Stimulated activated CD8-positive, alpha-beta memory T cell treated with anti-CD3 and anti-CD28 coated beads, Interleukin-15, amount 100 ng/mL, for 24 hours (primary cell): ENCODE measurements at places on chromosomes 3 and 15.

DNA sequence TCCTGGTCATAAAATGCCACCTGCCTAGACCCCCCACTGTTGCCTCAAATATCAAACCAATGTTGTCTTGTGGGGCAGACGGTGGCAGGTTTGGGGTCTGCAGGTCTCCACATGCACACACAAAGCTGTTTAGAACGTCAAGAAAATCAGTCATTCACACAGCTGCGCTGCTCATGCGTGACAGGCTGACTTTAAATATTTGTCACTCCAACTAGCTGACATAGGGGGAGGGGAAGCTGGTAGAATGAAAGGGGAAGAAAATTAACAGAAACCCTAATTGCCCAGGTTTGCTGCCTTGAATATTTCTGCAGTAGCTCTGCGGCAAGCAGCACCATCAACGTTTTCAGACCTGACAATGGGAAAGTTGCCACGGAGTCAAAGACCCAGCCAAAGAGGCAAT is 201.8 kb downstream of the ABHD5 start:
- no peak for DNase-seq

DNA sequence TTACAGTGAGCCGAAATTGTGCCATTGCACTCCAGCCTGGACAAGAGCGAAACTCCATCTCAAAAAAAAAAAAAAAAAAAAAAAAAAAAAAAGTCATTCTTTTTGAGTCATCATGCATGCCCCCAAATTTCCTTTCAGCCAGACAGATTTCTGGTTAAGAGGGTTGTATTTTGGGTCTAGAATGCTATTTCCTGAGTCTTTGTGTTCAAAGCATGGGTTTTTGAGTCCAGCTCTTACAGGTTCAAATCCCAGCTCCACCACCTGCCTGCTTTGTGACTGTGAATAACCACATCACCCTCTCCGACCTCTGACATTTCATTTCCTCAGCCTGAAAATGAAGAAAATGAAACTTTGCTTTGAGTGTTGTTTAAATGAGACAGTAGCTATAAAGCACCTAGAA is 9.3 kb upstream of the C15orf61 start:
- DNase-seq: no peak

- DNase-seq: no peak
Measured at GRCh38 chr3:101536266-101536665, 23.3 kb upstream of the SENP7 start.

GRCh38 chr15:81807186-81807585 is 238.6 kb downstream of the MEX3B start:
- no peak for DNase-seq

DNA sequence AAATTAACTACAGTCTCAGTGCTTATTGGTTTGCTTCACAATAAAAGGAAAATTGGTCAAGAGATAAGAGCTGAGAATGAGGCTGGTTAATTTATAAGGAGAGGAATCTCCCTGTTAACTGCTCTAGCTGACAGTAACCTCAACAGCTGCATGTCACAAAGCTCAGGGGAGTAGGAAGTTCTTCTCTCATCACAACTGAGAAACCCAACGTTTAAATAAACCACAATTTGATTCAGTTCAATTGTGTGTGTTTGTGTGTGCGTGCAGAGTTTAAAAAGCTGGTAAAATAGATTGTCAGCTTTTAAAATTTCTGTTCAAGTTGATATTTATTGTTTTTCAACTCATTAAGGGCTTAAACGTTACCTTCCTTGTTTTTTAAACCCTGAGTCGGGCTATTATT is 3.5 kb upstream of the TGFBR2 start:
- DNase-seq: no peak

GRCh38 chr3:173796890-173797289 is 399.3 kb downstream of the NLGN1 start:
- DNase-seq: no peak

DNA sequence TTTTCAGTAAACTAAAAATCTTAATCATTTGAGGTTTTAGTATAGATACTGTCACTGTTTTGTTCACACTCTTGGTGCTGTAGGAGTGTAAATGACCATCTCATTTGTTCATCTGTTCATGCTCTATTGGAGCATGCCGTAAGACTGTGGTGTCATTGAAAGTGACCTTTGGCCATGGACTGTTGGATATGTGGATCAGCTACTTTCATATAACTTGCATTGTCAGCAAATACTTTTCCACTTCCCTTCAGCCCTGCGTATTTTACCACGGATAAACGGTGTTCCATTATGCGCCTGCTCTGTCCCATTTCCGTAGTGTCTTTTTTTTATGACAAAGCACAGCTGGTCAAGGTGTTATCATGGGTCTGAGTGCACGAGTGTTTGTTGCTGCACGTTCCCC is 32.6 kb upstream of the SENP5 start:
- DNase-seq: no peak

- DNase-seq: no peak
Measured at GRCh38 chr3:178966299-178967176, 105.1 kb downstream of the ZMAT3 start.

DNA sequence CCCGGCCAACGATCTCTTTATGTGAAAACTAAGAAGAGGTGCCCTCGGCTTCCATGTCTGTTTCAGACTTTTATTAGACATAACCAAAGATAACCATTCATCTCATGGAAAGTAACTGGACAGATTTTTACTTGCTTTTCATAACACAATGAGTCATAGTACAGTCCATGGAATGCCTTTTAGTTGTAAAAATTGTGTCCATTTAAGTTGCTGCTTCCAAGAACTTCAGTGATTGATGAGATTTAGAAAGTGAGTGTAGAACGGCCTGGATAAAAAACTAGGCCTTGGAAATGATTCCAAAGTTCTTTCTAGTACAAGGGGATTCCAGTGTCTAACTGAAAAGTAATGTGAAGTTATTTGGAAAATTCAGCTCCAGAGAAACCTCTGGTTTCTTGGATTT is 10.8 kb downstream of the EIF2AK4 start:
- DNase-seq: no peak

- no peak for DNase-seq
Measured at GRCh38 chr3:54857343-54857742, 70.5 kb downstream of the LRTM1 start.

DNA sequence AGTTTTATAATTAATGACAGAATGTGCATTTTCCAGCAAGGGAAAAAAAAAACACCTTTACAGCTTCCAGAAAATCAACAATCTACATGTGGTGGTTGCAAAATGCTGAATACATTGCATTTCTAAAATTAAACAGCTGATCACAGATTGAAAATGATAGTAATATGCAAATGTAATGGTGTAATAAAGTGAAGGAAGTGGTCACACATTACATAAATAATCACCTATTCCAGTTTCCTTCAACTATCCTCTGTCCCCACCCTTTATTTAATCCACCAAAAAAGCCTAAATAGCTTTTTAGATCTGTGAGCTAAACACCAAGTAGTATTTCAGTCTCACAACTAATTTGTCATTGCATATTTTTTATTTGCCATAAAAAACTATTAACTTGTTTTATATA is 110.5 kb downstream of the PEAK1 start:
- no peak for DNase-seq

GRCh38 chr3:49867871-49868321 is 1.8 kb downstream of the CAMKV start:
- no peak for DNase-seq

GRCh38 chr3:163306405-163306804 is 1771.9 kb downstream of the SI start:
- DNase-seq: no peak

GRCh38 chr3:185527364-185527763 is 25.0 kb downstream of the LIPH start:
- DNase-seq: no peak

GRCh38 chr3:97952872-97953271 is 19.4 kb downstream of the RIOX2 start:
- no peak for DNase-seq

DNA sequence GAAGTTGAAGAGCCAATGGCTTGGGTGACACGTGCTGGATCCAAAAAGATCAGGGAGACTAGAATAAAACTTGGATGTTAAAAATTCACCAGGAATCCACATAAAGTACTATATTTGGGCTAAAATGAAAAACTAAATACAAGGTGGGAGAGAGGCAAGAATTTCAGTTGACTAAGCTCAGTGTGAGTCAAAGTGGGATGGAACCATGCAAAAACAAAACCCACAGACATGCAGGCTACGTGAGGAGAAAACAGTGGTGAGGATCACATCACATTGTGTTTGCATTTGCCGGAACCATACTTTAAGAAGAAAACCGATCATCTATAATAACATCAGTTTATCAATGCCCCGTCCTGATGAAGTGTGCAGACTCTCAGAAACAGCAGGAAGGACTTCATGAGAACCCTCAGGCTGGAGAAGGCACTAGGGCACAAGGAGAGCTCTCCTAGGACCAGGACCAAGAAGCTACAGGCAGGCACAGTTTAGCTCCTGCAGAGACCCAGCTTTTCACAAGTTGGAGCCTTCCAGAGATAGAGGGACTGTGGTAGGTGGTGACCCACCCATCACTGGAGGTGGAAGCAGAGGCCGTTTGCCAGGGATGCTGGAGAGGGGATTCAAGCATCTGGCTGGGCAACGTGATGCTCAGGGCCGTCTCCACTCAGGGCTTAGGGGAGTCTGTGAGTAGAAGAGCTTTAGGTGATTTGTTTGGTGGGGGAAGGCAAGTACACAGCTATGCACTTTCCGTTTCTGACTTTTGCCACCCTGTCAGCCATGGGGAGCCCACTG is 29.0 kb upstream of the NR2E3 start:
- DNase-seq: no peak

DNA sequence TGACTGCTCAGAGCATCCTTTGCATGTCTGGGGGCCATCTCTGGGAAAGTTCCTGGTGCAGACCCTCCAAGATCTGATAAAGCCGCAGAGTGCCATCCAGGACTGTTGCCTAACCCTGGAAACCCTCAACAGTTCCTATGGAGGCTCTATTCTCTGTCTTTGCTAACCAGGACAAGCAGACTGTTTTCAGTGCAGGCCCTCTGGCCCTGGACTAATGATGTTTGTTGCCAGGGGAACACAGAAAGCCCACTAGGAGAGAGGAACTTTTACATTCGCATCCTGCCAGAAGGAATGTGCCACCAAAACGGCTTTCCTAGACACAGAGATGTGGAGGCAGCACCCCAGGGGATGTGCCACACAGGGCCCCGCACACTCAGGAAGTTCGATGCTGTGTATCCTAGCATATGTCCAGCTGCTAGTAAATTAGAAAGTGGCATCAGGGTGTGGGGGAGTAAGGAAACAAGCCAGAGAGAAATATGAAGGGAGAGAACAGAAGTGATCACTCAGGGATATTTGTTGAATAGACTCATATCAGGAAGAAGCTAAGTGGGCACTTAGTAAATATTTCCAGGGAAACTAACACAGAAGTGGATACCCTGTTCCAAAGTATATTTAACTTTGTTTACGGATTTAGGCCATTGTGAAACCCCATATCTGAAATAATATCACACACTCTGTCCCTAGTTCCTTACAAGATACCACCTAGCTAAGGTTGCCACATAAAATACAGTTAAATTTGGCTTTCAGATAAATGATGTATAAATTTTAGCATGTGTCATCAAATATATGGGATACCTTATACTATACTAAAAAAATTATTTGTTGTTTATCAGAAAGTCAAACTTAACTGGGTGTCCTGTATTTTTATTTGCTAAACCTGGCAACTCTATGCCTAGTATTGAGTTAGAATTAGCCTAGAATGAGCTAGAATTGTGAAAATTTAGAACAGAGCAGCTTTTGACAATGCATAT is 29.9 kb upstream of the TMOD3 start:
- DNase-seq: no peak

GRCh38 chr3:88025001-88025552 is 33.7 kb downstream of the CGGBP1 start:
- DNase-seq: no peak

DNA sequence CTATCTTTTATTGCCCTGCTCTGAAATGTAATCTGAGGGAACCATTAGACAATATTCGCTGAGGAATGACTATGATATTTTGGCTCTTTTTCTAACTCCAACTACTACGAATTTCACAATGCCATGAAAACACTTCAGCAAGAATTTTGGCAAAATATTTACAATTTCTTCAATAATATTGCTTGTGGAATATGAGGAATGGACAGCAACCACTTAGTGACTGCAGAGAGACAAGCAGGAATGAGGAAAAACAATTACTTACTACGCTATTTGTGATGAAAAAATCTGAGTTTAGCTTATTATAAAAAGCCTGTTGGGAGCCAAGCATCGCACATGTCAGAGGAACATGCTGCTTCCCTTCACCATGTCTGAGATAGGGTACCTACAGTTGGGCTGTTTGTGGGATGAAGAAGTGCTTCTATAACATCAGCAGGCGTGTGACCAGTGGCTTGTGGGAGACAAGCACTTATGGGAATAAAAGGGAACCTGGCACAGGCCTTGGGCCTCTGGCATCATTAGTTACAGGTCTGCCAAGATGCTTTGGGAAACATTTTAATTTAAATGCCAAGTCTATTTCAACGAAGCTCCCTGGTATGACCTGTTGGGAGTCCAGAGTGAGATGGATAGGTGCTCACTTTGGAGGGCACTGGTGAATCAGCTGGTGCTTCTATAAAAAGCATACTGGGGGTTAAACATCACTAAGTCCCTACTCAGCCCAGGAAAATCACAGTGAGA is 2.7 kb upstream of the PLCL2 start:
- DNase-seq: no peak

GRCh38 chr15:38854506-38854905 is 289.9 kb upstream of the RASGRP1 start:
- no peak for DNase-seq

DNA sequence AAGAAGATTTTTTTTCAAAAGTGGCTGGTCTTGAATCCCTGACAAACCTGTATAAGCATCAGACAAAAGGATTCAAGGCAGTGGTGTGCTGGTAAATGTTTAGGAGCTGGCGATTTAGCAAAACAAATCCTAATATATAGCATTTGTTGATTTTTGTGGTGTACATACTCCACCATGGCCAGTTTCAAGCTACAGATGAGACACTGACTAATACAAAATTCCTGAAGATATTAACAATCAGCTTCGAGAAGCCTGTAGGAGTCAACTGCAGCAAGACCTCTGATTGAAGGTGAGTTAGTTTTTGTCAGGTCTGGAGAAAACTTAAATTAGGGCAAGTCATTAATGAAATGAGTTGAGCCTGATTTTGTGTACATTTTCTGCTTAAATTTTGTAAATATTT is 6.7 kb downstream of the STRIT1 start:
- no peak for DNase-seq

DNA sequence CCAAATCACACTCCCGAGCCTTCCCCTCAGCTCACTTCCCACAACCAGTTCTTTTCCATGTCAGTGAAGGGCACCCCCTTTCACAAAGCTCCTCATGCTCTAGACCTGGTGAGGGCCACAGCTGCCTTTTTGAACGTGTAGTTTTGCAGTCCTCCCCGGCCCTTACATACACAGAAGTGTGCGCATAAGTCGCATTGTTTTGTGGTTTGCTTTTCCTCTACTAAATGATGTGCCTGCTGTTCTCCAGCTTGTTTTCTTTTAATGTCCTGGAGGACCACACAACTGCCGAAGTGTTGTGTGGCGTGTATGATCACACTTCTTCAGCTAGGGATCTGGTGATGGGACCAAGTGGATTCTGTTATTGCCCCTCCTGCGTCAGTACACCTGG is 7.6 kb downstream of the C15orf39 start:
- no peak for DNase-seq
